8988T (cell line): ENCODE measurements at places on chromosomes 2 and 18.

DNA sequence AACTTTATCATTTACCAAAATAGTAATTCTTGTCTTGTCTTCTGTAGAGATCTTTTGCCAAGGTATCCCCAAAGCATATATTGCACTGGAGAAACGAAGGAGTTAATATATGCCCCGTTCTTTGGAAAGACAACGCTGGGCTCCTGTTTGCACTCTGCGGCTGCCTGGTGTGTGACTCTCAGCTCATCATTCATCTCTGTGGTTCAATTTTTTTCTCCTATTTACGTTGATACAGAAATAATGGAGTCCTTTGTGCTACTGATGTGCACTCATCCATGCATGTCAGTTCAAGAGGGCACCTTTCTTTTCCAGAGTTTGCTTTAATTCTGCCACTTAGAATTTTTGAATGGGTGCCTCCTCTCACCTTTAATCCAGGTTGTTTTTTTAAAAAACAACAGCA lies 655.5 kb downstream of the DCDC2C start:
- no peak for DNase-seq

DNA sequence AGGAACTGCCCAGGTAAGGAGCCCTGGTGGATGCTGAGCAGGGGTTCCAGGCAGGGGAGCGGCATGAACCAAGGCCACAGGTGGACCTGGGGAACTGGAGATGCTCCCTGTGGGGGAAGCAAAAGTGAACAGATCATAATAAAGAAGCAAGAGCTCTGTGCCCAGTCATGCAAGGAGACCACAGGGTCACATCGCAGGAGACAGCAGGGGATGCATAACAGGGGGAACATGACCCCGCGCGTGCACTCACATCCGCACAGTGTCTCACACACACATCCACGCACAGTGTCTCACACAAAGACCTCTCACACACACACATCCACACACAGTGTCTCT lies 473.3 kb upstream of the HS6ST1 start:
- DNase-seq = no peak

GRCh38 chr2:71482055-71482454 lies 28.7 kb downstream of the DYSF start:
- DNase-seq = no peak

DNA sequence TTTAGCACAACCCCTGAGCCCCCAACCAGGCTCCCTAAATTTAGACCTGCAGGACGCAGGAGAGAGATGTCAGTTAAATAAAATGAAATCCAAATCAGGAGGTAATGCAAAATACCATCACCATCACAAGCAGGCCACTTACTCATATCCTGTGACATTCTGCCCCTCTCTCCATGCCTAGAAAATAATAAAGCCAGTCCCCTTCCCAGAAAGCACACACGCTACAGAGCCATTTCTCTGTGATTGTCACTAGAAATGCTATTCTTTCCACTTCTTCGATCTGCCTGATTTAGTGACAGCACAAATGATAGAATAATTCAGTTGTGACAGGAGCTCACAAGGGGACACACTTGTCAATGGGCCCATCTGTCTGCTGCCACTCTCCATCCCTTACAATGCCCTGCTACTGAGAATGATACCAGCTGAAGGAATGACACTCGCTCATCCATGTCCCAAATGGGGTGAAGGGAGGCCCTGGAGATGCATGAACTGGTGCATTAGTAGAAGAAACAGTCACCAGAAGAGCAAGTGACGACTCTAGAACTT lies 272.1 kb downstream of the SP3 start:
- no peak for DNase-seq
